ENCODE measurements at places on chromosomes 7 and 10.

GRCh38 chr10:30596013-30596412 is 33.5 kb downstream of the LYZL2 start:
- DNase-seq: no peak

GRCh38 chr7:133985300-133985699 is 141.8 kb upstream of the LRGUK start:
- DNase-seq: no peak

- no peak for DNase-seq
Measured at GRCh38 chr10:8507156-8507555, 452.7 kb downstream of the GATA3 start.

- DNase-seq: no peak
Measured at GRCh38 chr7:128777156-128778123, 1.8 kb upstream of the OPN1SW start.

DNA sequence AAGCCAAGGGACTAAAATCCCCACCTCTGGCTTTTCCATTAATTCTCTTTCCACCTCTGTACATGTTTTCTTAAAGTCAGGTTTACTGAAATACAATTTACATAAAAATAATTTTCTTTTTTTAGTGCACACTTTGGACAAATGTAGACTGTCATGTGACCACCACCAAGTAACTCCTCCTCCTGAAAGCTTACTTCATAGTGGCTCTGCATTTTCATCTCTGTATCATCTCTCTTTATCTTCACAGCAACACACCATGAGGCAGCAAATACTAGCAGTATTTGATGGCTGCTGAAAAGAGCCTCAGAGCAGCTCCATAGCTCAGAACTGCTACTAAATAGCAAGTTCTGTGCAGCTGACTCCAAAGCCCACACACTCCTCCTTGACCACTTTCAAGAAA is 17.3 kb downstream of the WDFY4 start:
- no peak for DNase-seq

GRCh38 chr7:148982654-148983199 is 45.6 kb downstream of the PDIA4 start:
- DNase-seq: no peak

DNA sequence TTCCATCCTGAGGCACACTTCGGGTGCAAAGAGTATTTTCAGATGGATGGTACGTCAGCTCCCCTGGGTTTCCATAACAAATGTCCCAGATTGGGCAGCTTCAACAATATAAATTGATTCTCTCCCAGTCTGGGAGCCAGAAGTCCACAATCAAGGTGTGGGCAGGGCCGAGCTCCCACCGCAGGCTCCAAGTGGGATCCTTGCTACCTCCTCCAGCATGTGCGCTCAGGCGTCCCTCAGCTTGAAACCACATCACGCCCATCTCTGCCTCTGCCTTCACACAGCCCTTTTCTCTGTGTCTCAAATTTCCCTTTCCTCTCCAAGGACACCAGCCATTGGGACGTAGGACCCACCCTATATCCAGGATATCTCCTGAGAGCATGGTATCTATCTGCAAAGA is 153.5 kb downstream of the DIP2C start:
- DNase-seq: no peak

DNA sequence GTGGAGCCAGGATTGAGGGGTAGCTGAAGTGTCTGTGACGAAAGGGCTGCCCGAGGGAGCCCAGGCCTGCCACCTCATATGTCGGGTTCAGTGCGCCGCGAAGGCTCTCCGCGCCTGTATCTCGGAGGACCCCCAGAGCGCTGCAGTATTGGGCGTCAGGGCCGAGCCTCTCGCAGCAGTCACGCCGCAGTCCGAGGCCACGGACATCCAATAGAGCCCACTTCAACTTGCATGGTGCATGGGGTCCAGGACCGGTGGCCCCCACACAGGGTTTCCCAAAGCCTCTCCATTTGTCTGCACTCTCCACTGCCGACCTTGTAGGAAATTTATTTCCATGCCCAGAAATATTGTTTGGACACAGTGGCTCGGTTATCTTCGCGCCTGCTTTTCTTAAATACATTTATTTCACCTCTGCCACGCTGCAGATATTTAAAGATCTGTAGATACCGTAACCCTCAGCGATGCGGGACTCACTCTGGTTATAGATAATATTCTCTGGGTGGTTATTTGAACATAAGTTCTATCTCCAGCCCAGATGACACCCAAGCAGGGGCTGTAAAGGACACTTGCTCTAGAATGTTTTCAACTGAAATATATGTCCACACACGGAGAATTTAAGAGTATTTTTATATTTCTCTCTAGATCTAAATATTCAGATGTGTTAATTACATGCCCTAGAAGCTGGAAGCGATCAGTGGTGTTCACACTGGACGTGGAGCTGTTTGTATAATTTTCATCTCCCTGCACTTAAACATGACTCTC is 5.1 kb upstream of the ZNF503 start:
- DNase-seq: no peak
